LHCN-M2 (cell line): ENCODE measurements at places on chromosomes 2 and 18. TPM values are rescaled to one million over a fixed set of nuclear protein-coding genes. Genes with fewer than 3 reads are reported as not detected.

DNA sequence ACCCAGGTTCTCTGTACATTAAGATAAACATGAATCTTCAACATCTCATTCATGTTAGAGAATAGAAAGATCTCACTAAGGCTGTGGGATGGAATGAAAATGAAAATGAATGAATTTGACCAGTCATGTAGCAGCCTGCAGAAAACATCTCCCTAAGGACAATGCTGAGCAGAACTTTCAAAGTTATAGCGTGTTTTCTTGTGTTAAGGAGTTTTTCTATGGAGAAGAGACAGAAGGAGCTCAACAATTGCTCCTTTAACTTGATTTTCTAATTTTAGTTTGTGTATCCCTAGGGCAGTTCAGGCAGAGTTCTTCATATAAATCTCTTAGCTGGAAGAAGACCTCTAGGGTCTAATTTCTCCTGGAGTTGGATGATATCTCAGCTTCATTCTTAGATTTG, 45.2 kb upstream of the PDCL3 start:
- DNase-seq: no peak

DNA sequence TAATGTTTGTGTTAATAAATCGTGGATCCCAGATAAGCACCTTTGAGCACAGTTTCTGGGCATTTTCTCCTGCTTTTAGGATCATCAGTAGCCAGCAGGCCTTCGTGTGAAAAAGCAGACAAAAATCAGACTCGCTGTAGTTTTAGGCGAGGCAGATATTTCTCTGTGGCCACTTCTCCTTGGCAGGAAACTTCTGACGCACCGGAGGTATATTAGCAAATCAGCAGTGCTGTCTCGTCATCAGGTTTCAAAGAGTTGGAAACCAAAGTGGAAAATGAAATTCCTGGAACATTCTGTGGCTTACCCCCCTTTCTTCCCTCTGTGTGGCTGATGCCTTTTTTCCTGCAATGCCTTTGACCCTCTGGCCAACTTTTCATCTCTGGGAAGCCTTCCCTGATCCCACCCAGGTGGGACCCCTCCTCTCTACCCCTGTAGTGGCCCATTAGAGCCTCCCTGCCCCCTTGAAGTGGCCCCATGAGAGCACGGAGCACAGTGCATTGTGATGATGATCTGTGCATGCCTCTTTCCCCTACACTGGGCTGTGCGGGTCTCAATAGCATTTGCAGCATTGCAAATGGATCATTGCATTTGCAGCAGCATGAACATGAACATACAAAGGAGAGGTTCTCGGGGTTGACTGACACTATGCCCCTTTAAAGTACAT, 93.3 kb downstream of the RNF144A start:
- no peak for DNase-seq

- no peak for DNase-seq
These were observed 16.6 kb downstream of the RALB start for GRCh38 chr2:120269076-120269744.

DNA sequence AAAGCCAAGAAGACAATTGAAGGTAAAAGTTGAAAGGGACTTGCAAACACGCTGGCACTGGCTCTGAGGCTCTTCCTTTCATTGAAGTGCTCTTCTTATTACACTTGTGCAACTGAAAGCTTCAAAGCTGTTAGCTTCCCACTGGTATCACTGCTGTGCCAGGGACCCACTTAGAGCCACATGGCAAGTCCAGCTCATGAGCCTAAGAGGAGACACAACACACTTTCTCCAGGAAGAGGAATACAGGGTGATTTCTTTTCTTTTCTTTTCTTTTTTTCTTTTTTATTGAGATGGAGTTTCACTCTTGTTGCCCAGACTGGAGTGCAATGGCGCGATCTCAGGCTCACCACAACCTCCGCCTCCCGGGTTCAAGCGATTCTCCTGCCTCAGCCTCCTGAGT, 218.2 kb downstream of the ATAD2B start:
- DNase-seq: no peak

DNA sequence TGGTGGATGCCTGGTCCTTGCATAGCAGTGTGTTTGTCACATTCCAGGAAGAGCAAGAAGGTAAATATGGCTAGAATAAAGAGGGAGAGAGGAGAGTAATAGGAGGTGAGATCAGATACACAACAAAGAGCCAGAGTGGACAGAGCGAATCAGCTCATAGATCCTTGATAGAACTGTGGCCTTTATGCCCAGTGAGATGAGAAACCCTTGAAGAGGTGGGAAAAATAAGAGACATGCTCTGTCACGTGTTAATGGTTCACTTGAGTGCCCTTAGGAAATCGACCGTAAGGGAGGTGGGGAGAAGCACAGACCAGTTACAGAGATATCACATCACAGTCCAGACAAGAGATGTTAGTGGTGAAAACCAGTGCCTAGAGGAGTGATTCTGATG, 84.7 kb upstream of the RAB27B start:
- DNase-seq: no peak

GRCh38 chr2:146917431-146918042, 927.3 kb upstream of the ACVR2A start:
- peak; percentile 54 for DNase-seq

DNA sequence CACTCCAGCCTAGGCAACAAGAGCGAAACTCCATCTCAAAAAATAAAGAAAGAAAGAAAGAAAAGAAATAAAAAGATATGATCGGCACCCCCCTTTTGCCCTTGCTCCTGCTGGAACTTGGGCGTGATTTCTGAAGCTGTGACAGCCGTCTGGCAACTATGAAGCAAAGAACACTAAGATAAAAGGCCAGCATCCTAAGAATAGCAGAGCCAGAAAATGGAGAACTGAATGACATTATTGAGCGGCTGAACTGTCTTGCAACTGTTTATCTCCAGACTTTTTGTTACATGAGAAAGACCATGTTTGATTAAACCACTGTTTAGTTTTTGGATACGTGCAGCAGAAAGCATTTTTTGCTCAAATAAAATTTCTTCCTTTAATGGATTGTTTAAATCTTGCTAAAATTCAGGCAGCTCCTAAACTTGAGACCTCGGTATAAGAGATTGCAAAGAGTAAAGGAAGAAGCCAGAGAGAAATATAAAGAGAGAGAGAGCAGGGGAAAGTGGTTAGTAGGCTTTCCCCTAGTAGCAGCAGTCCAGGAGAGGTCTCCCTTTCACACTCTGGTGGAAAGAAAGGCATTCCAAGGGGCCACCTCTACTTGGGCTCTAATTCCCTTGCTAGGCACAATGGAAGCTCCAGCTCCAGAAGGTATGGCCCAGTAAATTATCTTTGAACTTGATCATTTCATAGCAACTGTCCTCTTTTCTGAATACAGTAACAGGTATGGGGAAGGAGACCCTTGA, 8.2 kb upstream of the MBD2 start:
- no peak for DNase-seq

GRCh38 chr2:15159751-15160177, 401.4 kb downstream of the NBAS start:
- DNase-seq: peak; percentile 59

- DNase-seq: no peak
These were observed 2.1 kb upstream of the PCBP1 start for GRCh38 chr2:70084973-70085710.

The NCKAP5 gene
- 0.40 and 0.58 TPM in 2 replicates for total RNA-seq

The ARHGEF4 gene
- 0.23 TPM in 1 of 2 replicates, not detected in the other for total RNA-seq

The ANKRD23 gene
- total RNA-seq: 1.0 and 2.6 TPM in 2 replicates

The ALKAL2 gene
- total RNA-seq: not detected in 2 replicates

The CCDC74B gene
- 24.8 and 26.5 TPM in 2 replicates for total RNA-seq

The CXCR1 gene
- total RNA-seq: not detected in 2 replicates
